ENCODE measurements at places on chromosomes 1 and 21.
A peak's percentile ranks its signal among the peaks of the same experiment; 100 is the strongest.

GRCh38 chr21:14913638-14914037 lies 151.2 kb downstream of the NRIP1 start:
- H3K4me3 ChIP-seq: no peak overlapping the region
- no peak overlapping the region for H3K27ac ChIP-seq
- peaks cover 1% of the 10 kb centered on the region for H3K4me1 ChIP-seq

DNA sequence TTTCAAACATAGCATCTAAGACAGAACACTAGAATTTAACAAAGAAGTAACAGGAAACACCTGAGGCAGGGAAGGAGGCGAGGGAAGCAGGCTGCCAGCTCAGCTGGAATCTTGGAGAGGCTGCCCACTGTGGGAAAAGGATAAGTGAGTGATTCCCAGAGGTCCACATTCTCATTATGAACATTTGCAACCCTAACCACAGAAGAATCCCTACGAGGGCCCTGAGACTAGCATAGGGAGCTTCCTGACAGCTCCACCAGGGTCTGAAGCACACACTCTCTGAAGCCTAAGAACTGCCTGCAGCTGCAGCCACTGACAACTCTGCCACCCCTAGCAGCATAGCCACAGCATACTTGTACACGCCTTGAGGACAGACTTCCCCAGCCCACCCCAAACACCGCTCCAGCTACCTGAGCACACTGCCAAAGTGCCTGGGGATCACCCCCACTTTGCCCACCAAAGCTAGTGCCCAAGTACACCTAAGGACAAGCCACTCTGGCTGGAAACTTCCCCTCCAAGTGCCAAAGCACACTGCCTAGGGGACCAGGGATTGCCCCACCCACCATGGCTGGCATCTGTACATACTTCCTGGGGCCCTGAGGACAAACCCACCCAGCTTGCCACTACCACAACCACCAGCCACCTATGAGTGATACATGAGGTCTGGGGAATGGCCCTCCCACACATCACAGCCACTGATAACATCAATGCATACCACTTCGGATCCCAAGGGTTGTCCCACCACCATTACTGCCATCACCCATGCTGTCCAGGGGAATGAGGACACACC lies 76.6 kb upstream of the GUCA2A start:
- H3K27ac ChIP-seq: no peak overlapping the region
- no peak overlapping the region for H3K4me3 ChIP-seq
- H3K4me1 ChIP-seq: peaks cover 32% of the 10 kb centered on the region
- peaks cover 66% of the 10 kb centered on the region for H3K36me3 ChIP-seq
- no peak for DNase-seq
- no peaks in the 10 kb centered on the region for H3K27me3 ChIP-seq

DNA sequence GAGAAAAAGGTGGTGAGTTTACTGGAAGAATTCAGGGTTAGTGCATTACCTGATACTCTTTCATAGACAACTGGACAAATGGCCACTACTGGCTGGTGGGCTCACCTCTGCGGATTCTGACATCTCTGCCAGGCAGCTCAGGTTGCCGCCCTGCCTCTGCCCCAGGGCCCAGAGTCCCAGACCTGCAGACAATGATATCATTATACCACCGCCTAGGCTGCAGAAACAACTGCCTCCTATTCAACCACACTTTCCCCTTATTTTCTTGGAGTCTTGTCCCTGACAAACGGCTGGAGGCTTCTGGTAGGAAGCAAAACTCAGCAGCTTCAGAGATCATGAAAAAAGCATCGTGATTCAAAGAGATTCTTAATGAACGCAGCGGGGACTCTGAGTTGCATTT lies 37.0 kb downstream of the IRF2BP2 start:
- DNase-seq: no peak
- no peak overlapping the region for H3K4me3 ChIP-seq
- H3K4me1 ChIP-seq: no peaks in the 10 kb centered on the region
- H3K36me3 ChIP-seq: no peaks in the 10 kb centered on the region
- no peak overlapping the region for H3K27ac ChIP-seq

DNA sequence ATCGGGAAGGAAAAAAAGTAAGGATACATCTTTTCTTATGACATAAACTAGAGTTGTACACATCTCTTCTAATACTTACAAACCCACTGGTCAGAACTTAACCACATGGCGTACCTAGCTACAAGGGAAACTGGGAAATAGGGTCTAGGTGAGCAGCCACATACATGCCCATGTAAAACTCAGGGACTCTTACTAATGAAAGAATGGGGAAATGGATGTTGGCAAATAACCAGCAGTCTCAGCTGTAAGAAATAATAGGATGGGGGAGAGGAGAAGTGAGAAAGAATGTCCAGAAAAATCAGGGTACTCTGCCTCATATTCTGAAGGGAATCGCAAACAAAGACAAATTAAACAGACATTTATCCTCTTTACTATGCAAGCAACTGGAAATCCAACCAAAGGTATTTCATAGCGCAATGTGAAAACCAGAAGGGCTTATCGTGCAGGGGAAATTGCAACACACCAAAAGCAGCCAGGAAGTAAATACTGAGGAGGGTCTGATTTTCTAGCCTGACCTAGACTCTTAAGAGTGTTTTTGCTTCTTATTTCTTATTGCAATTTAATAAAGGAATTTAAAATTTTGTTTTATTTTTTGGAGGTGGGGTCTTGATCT lies 17.5 kb downstream of the GTF2B start:
- no peak for DNase-seq
- H3K27me3 ChIP-seq: no peaks in the 10 kb centered on the region
- H3K27ac ChIP-seq: no peak overlapping the region
- H3K4me1 ChIP-seq: peaks cover 25% of the 10 kb centered on the region
- peaks cover 31% of the 10 kb centered on the region for H3K36me3 ChIP-seq

DNA sequence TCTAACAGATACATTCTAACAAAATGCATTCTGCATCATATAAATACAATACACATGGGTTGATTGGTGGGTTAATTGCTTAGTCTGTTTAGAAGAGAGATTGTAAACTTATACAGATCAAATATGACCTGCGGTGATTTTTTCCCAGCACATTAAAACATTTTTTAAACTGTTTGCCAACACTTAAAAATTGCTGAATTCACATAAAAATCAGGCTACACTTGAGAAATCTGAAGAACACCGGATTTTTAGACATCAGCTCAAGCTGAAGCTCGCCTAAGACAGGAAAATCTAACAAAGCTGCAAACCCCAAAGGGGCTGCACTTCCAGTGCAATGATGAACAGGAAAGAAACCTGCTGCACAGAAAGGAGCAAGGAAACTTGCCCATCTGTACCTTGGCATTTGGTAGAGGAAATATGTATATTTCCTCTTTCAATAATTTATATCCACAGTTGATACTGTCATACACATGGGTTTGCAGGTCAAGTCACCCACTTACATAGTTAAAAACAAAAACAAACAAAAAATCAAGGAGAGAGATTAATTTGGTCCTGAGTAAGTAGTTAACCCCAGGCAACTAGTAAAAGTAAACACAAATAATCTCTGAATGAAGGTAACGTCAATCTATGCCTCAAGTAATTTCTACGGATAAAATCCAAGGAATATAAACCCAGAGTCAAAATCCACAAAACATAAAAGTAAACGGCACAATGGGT lies 30.4 kb upstream of the JAK1 start:
- no peak overlapping the region for H3K27ac ChIP-seq
- peaks cover 17% of the 10 kb centered on the region for H3K4me1 ChIP-seq
- H3K36me3 ChIP-seq: no peaks in the 10 kb centered on the region
- no peak overlapping the region for H3K4me3 ChIP-seq
- H3K27me3 ChIP-seq: no peaks in the 10 kb centered on the region

DNA sequence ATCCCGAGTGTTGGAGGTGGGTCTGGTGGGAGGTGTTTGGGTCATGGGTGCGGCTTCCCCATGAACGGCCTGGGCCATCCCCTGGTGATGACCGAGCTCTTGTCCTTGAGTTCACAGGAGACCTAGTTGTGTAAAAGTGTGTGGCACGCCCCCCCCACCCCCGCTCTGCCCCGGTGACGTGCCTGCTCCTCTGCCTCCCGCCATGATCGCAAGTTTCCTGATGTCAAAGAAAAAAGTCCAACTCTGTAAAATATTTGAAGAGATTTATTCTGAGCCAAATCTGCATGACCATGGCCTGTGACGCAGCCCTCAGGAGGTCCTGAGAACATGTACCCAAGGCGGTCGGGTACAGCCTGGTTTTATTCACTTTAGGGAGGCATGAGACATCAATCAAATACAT lies 125.1 kb upstream of the COL6A1 start:
- H3K4me3 ChIP-seq: no peak overlapping the region
- peaks cover 3% of the 10 kb centered on the region for H3K4me1 ChIP-seq
- no peak overlapping the region for H3K27ac ChIP-seq

- peaks cover 2% of the 10 kb centered on the region for H3K27me3 ChIP-seq
- H3K27ac ChIP-seq: no peak overlapping the region
These were observed 48.9 kb downstream of the PSMG1 start for GRCh38 chr21:39134288-39134810.

DNA sequence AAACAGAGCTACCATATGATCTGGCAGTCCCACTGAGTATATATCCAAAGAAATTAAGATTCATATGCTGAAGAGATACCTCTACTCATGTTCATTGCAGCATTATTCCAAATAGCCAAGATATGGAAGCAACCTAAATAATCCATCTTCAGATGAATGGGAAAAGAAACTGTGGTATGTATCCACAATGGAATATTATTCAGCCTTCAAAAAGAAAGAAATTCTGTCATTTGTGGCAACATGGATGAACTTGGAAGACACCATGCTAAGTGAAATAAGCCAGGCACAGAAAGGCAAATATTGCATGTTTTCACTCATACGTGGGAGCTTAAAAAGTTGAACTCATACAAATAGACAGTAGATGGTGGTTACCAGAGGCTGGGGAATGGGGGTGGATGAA lies 47.8 kb downstream of the UBE4B start:
- no peaks in the 10 kb centered on the region for H3K27me3 ChIP-seq
- no peak overlapping the region for H3K4me3 ChIP-seq
- H3K4me1 ChIP-seq: no peaks in the 10 kb centered on the region
- H3K27ac ChIP-seq: no peak overlapping the region
- DNase-seq: no peak

GRCh38 chr1:169113613-169114119 lies 7.2 kb downstream of the ATP1B1 start:
- H3K4me1 ChIP-seq: peaks cover 7% of the 10 kb centered on the region
- H3K27me3 ChIP-seq: peaks cover 20% of the 10 kb centered on the region
- no peak overlapping the region for H3K4me3 ChIP-seq
- no peak for DNase-seq
- no peak overlapping the region for H3K27ac ChIP-seq
- no peaks in the 10 kb centered on the region for H3K36me3 ChIP-seq

DNA sequence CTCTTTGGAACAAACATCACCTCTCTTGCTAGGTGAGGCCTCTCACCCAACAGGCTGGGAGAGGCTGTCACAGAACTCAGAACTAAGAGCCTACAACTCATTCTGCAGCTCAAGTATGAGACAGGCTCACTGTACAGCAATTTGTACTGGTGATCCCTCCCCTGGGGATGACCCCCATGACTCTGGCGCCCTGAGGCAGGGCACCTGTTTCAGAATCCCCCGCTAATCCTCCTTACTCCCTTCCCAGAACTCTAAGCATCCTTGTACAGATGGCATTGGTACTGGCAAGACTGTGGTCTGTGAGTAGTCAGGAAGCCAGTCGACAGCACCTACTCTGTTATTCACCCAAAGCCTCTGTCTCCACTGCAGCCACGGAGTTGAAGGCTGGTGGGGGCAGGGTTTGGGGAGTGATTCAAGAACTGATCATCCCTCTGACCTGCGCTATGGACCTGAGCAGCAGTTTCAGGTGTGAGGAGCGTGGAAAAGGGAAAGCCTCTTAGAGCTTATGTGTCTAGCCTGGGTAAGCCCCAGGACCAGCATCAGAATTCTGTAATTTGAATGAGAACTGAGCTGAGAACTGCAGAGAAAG lies 655.5 kb downstream of the KIF26B start:
- H3K4me3 ChIP-seq: no peak overlapping the region
- no peaks in the 10 kb centered on the region for H3K36me3 ChIP-seq
- no peak for DNase-seq
- H3K27me3 ChIP-seq: no peaks in the 10 kb centered on the region
- peak overlapping the region; percentile 91 for H3K27ac ChIP-seq
- peaks cover 63% of the 10 kb centered on the region for H3K4me1 ChIP-seq

DNA sequence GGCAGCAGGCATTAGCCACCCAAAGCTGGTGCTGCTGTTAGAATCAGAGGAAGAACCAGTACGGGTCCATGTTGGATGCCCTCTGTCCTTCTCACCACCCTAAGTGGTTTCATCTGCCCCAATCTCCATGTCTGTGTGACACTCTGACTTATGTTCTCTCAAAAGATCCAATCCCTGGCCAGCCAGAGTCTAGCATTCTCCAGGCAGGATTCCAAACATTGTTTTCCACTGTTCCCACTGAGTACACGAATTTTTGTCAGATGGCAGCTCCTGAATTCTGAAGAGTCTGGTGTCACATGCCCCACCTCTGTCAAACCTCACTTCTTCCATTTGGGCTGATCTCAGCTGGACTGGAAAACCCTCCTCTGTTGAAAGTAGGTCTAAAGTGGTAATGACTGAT lies 166.0 kb downstream of the DISC1 start:
- no peak overlapping the region for H3K27ac ChIP-seq
- no peak overlapping the region for H3K4me3 ChIP-seq
- no peak for DNase-seq
- H3K4me1 ChIP-seq: no peaks in the 10 kb centered on the region
- no peaks in the 10 kb centered on the region for H3K36me3 ChIP-seq

GRCh38 chr1:90841473-90841872 lies 124.4 kb upstream of the BARHL2 start:
- no peak for DNase-seq
- H3K27ac ChIP-seq: no peak overlapping the region
- H3K4me3 ChIP-seq: no peak overlapping the region
- H3K27me3 ChIP-seq: peaks cover 71% of the 10 kb centered on the region
- H3K36me3 ChIP-seq: no peaks in the 10 kb centered on the region
